ENCODE measurements at places on chromosomes 11 and 22. TPM values are rescaled to one million over a fixed set of nuclear protein-coding genes. Genes with fewer than 3 reads are reported as not detected.
A peak's percentile ranks its signal among the peaks of the same experiment; 100 is the strongest.

PRG3 gene
- total RNA-seq, result not detected

SMIM38 gene
- total RNA-seq, result 0.74 TPM

PKNOX2 gene
- total RNA-seq, result 9.3 TPM

KRTAP5-8 gene
- not detected for total RNA-seq

ZNF214 gene
- 14.1 TPM for total RNA-seq

BTG4 gene
- 1.5 TPM for total RNA-seq

CELSR1 gene
- 65.9 TPM for total RNA-seq

PPFIBP2 gene
- 51.3 TPM for total RNA-seq

FOXRED2 gene
- 10.8 TPM for total RNA-seq

MMP13 gene
- 0.09 TPM for total RNA-seq

GRCh38 chr11:61445516-61445915 lies 15.6 kb downstream of the SDHAF2 start:
- no peak overlapping the region for H3K4me3 ChIP-seq
- H3K27ac ChIP-seq, result no peak overlapping the region
- H3K36me3 ChIP-seq, result peaks cover 45% of the 10 kb centered on the region

GRCh38 chr22:28341001-28341400 lies 338.6 kb downstream of the TTC28 start:
- peaks cover 9% of the 10 kb centered on the region for H3K4me1 ChIP-seq
- H3K4me3 ChIP-seq, result no peak overlapping the region
- H3K36me3 ChIP-seq, result no peaks in the 10 kb centered on the region
- no peaks in the 10 kb centered on the region for H3K27me3 ChIP-seq
- no peak for DNase-seq
- H3K27ac ChIP-seq, result no peak overlapping the region

GRCh38 chr11:120645639-120646038 lies 134.1 kb downstream of the GRIK4 start:
- no peak overlapping the region for H3K27ac ChIP-seq
- no peaks in the 10 kb centered on the region for H3K36me3 ChIP-seq
- H3K4me3 ChIP-seq, result no peak overlapping the region
- peaks cover 5% of the 10 kb centered on the region for H3K27me3 ChIP-seq

DNA sequence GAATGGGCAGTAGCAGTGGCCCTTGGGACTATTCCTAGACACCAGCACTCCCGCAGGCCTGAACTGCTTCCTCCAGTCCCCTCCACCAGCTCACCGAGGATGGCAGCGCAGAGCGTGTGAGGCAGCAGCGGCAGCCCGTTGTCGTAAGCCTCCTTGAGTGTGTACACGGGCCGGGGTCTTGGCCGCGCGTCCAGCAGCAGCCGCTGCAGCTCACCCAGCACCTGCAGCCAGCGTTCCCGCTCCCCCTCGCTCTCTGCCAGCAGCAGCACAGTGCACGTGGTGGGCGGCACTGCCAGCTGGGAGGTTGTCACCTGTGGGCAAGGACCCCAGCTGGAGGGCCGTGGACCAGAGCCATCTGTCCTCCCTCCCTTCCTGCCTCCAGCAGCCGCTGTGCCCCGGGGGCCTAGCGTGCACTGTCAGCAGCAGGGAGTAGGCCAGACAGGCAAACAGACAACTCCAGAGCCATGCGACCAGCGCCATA lies 13.0 kb downstream of the CDC42BPG start:
- H3K36me3 ChIP-seq, result no peaks in the 10 kb centered on the region
- no peaks in the 10 kb centered on the region for H3K4me1 ChIP-seq
- no peak for DNase-seq
- no peak overlapping the region for H3K4me3 ChIP-seq

- no peaks in the 10 kb centered on the region for H3K36me3 ChIP-seq
- H3K27me3 ChIP-seq, result no peaks in the 10 kb centered on the region
- H3K4me3 ChIP-seq, result no peak overlapping the region
- no peaks in the 10 kb centered on the region for H3K4me1 ChIP-seq
- no peak overlapping the region for H3K27ac ChIP-seq
Observed at GRCh38 chr11:8301622-8302021, 37.9 kb upstream of the LMO1 start.

- no peaks in the 10 kb centered on the region for H3K4me1 ChIP-seq
- H3K27me3 ChIP-seq, result no peaks in the 10 kb centered on the region
- H3K27ac ChIP-seq, result no peak overlapping the region
Observed at GRCh38 chr11:129974237-129974636, 28.4 kb downstream of the PRDM10 start.

GRCh38 chr11:1162138-1162475 lies 4.4 kb downstream of the MUC5AC start:
- H3K4me3 ChIP-seq, result no peak overlapping the region
- no peak overlapping the region for H3K27ac ChIP-seq
- no peaks in the 10 kb centered on the region for H3K36me3 ChIP-seq
- H3K4me1 ChIP-seq, result no peaks in the 10 kb centered on the region

GRCh38 chr11:18972336-18972735 lies 33.1 kb upstream of the MRGPRX1 start:
- H3K27me3 ChIP-seq, result no peaks in the 10 kb centered on the region
- H3K4me1 ChIP-seq, result no peaks in the 10 kb centered on the region
- no peak overlapping the region for H3K4me3 ChIP-seq
- no peaks in the 10 kb centered on the region for H3K36me3 ChIP-seq
- no peak overlapping the region for H3K27ac ChIP-seq
- DNase-seq, result no peak

DNA sequence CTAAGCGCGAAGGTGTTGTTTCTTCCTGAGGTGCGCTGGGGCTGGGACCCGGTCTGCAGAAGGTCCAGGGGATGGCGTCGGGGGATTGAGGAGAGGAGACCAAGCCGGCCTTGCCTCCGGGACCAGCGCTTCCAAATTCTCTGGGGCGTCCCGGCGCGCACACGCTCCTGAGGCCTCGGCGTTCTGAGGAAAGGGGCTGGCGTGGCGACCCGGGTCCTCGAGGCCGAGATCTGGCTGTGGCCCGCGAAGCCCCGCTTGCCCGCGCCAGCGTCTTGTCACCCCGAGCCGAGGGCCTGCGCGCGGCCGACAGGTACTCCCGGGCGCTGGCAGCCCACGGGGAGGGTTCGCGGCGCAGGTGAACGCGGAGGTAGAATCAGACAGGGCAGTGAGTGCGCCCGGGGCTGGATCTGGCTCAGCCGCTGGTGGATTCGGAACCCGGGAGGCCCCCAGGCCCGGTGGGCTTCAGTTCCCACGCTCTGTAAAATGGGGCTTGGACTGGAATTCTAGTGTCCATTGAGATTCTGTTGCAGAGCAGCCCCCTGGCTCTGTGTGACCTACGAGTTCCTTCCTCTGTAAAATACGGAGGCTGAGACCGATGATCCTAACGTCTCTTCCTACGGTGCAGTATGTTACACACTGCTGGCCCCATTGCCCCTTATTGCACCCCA lies 14.7 kb downstream of the SSH3 start:
- H3K36me3 ChIP-seq, result peaks cover 3% of the 10 kb centered on the region
- H3K27me3 ChIP-seq, result no peaks in the 10 kb centered on the region
- DNase-seq, result no peak
- H3K4me1 ChIP-seq, result no peaks in the 10 kb centered on the region
- peak overlapping the region; percentile 96 for H3K27ac ChIP-seq
- peak overlapping the region; percentile 55 for H3K4me3 ChIP-seq

- DNase-seq, result no peak
- no peaks in the 10 kb centered on the region for H3K27me3 ChIP-seq
- H3K4me3 ChIP-seq, result no peak overlapping the region
- peaks cover 3% of the 10 kb centered on the region for H3K36me3 ChIP-seq
- no peak overlapping the region for H3K27ac ChIP-seq
- no peaks in the 10 kb centered on the region for H3K4me1 ChIP-seq
Observed at GRCh38 chr11:76798202-76798581, 15.0 kb downstream of the TSKU start.

GRCh38 chr11:38598418-38598817 lies 2000.4 kb upstream of the RAG2 start:
- H3K4me1 ChIP-seq, result no peaks in the 10 kb centered on the region
- H3K4me3 ChIP-seq, result no peak overlapping the region
- no peaks in the 10 kb centered on the region for H3K27me3 ChIP-seq
- H3K27ac ChIP-seq, result no peak overlapping the region

- no peaks in the 10 kb centered on the region for H3K36me3 ChIP-seq
- H3K27me3 ChIP-seq, result no peaks in the 10 kb centered on the region
- H3K27ac ChIP-seq, result peak overlapping the region; percentile 96
- H3K4me3 ChIP-seq, result peak overlapping the region; percentile 95
- H3K4me1 ChIP-seq, result peaks cover 20% of the 10 kb centered on the region
- DNase-seq, result peak; percentile 37
Observed at GRCh38 chr22:21568347-21569075, 997 bp downstream of the UBE2L3 start.

DNA sequence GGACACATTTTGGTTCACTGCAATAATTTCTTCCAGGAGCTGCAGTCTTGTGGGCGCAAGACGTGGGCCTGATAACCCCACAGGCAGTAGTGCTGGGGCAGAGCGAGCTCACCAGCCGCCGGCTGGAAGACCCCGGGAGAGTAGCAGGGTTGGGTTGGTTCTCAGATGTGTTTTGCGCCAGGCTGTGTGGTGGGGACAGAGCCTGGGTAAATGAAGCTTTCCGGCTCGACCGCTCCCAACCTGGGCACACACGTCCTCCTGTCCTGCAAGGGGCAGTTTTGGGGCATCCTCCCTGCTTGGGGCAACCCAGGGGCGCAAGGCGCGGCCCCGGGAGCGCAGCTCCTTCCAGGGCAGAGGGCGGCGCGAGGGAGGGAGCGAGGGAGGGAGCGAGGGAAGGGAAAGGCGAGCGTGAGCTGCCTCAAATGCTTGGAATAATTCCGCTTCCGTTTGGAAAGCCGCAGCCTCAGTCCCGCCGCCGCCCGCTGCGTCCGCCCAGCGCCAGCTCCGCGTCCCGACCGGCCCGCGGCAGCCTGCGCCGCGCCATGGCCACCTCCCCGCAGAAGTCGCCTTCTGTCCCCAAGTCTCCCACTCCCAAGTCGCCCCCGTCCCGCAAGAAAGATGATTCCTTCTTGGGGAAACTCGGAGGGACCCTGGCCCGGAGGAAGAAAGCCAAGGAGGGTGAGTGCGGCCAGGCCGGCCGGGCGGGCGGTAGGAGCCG lies at the start of gene PARVA:
Gene PARVA (plus strand): TSS at position 466 of the 718 bp plus-strand sequence. CDS start 77 bp downstream, at position 543.
- H3K4me3 ChIP-seq, result peak within 1 kb of the TSS; percentile 52
- no peaks in the 10 kb centered on the region for H3K27me3 ChIP-seq
- H3K4me1 ChIP-seq, result peaks cover 18% of the 10 kb centered on the region
- no peaks in the 10 kb centered on the region for H3K36me3 ChIP-seq
- peak; percentile 93 for DNase-seq

GRCh38 chr11:14583252-14584034 lies 60.2 kb upstream of the PDE3B start:
- DNase-seq, result peak; percentile 16
- H3K4me3 ChIP-seq, result no peak overlapping the region
- H3K36me3 ChIP-seq, result no peaks in the 10 kb centered on the region
- no peaks in the 10 kb centered on the region for H3K27me3 ChIP-seq
- H3K27ac ChIP-seq, result no peak overlapping the region

GRCh38 chr11:57219021-57219627 lies 17.9 kb downstream of the APLNR start:
- no peaks in the 10 kb centered on the region for H3K36me3 ChIP-seq
- H3K27me3 ChIP-seq, result no peaks in the 10 kb centered on the region
- no peak overlapping the region for H3K4me3 ChIP-seq
- H3K4me1 ChIP-seq, result peaks cover 3% of the 10 kb centered on the region
- no peak overlapping the region for H3K27ac ChIP-seq
- DNase-seq, result no peak

DNA sequence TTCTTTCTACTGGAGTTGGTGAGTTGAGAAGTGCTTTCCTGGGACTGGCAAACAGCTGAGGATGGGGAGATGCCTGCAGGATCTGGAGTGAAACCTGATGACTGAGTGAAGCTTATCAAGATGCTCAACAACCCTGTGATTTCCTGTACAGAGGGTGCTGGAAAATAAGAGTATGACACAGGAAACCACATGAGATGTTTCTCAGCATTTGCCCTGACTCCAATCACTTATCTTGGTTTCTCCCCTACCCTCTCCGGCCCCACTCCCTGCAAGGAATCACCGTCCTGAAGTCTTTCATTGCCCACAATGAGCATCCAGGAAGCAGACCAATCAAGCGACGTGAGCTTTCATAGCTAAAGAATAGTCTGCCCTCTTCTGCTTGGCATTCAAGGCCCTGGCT lies at the start of gene MRGPRX2:
Gene MRGPRX2 (minus strand): TSS at position 89 of the 400 bp plus-strand sequence. CDS start 4,315 bp downstream, outside the sequence.
- H3K27ac ChIP-seq, result no peak within 1 kb of the TSS
- no peaks in the 10 kb centered on the region for H3K36me3 ChIP-seq
- no peak for DNase-seq
- H3K4me1 ChIP-seq, result no peaks in the 10 kb centered on the region

GRCh38 chr22:20803696-20804324 lies 29.9 kb downstream of the SERPIND1 start:
- no peaks in the 10 kb centered on the region for H3K4me1 ChIP-seq
- peak; percentile 61 for DNase-seq
- no peaks in the 10 kb centered on the region for H3K27me3 ChIP-seq
- H3K4me3 ChIP-seq, result no peak overlapping the region

DNA sequence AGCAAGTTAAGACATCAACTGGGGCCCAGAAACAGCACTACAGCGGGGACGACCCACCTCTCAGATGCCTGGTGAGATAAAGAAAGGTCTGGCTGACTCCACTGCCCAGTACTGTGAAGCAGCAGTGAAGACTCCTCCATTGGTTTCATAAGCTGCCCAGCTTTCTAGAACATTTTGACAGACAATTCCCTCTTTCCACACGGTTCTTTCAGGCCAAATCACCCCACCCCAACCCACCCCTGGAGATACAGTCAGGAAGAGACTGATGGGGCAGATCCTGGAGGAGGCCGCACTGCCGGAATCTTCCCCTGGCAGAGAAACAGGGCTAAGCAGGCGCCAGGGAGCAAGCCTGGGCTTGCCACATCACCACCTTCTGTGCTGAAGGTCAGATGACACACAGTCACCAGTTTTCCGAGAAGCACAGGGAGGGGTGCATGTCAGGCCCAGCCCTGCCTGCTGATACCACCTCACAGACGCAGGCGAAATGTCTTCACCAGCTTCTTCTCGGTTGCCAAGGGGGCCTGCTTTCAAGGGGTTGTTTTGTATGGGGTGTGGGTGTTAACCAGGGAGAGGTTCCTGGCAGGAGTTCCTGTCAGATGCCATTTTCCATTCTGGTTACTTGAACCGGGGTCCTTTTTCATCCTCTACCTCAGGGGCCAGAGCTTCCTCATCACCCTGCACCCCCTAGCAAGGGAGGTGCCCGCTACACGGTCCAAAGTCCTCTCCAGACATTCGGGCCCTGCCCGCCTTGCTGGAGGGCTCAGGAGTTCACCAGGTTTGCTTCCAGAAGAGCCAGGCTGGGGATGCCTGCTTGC lies 1.4 kb upstream of the NEAT1 start:
- H3K27ac ChIP-seq, result peak overlapping the region; percentile 98
- H3K4me1 ChIP-seq, result peaks cover 10% of the 10 kb centered on the region
- H3K27me3 ChIP-seq, result no peaks in the 10 kb centered on the region
- DNase-seq, result peak; percentile 71
- H3K36me3 ChIP-seq, result no peaks in the 10 kb centered on the region

DNA sequence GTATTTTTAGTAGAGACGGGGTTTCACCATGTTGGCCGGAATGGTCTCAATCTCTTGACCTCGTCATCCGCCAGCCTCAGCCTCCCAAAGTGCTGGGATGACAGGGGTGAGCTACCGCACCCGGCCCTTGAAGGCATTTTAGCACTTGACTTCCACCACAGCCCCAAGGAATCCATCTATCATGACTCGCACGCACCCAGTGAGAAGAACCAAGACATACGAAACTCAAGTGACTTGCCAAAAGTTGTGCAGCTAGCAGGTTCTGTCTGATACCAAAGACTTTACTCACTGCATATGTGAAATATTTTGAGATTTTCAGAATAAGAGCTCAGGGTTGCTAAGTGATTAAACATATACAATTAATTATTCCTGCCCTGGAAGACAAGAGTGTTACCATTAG lies 21.0 kb downstream of the FLI1 start:
- H3K27ac ChIP-seq, result no peak overlapping the region
- H3K36me3 ChIP-seq, result no peaks in the 10 kb centered on the region
- no peak for DNase-seq
- H3K4me3 ChIP-seq, result no peak overlapping the region
- peaks cover 17% of the 10 kb centered on the region for H3K4me1 ChIP-seq

GRCh38 chr11:1749395-1750351 lies 722 bp downstream of the IFITM10 start:
- H3K27me3 ChIP-seq, result peaks cover 33% of the 10 kb centered on the region
- peaks cover 12% of the 10 kb centered on the region for H3K4me1 ChIP-seq
- H3K4me3 ChIP-seq, result no peak overlapping the region

- H3K27me3 ChIP-seq, result no peaks in the 10 kb centered on the region
- peak within 1 kb of the TSS; percentile 86 for H3K4me3 ChIP-seq
Observed at GRCh38 chr11:102109896-102110760, at the start of gene YAP1. TSS of gene YAP1 (plus strand) at chr11:102110447. CDS start at chr11:102110849, 402 bp downstream.
